NCI-H2029 treated with DMSO at 0.1 percent for 48 hours (cell line): ENCODE measurements at places on chromosomes 7 and 10.

- DNase-seq: no peak
Observed at GRCh38 chr7:158344706-158345300, 242.8 kb downstream of the PTPRN2 start.

DNA sequence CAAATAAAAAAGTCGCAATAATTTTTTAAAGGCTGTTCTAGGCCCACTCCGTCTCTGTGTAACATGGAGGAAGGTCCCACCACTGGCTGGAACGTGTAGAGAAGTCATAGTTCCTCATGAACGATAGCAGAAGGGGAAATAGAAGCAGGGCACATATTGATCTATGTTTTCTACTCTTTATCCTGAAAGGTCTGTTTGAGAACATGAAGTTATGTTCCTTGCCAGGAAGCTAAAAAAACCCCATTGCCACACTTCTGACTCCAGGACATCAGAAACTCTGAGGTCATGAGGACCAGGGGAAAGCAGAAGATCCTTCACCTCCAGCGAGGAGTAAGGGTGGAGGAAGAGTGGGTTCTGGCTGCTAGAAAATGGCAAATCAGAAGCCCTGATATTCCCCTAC, 10.8 kb downstream of the ANKRD22 start:
- no peak for DNase-seq

DNA sequence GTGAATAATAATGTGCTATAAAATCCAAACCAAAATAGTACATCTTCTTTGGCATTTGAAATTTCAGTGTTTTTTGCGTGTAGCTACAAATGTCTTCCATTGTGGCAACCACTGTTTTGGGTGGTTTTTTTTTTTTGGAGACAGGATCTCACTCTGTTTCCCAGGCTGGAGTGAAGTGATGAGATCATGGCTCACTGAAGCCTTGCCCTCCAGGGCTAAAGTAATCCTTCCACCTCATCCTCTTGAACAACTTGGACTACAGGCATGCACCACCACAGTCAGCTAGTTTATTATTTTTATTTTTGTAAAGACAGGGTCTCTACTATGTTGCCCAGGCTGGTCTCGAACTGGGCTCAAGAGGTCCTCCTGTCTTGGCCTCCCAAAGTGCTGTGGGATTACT, 455.1 kb downstream of the AUTS2 start:
- DNase-seq: no peak

DNA sequence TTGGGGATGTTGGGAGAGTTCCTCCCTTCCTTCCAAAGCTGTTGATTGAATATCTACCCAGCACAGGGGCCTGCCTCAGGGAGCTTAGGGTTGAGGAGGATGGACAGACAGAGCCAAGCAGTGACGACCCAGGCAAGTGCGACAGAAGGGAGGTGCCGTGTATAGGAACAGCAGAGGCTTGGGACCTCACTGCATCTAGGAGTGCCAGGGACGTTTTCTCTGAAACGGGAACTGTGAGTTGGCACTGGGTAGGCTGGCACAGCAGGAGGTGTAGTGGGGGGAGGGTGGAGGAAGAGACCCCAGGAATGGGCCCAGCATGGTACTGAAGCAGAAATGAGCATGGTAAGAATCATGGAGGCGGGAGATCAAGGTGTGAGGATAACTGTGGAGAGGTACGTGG, 55.3 kb upstream of the MGMT start:
- no peak for DNase-seq

- DNase-seq: no peak
Observed at GRCh38 chr10:5890452-5890915, 441 bp downstream of the FBH1 start.

DNA sequence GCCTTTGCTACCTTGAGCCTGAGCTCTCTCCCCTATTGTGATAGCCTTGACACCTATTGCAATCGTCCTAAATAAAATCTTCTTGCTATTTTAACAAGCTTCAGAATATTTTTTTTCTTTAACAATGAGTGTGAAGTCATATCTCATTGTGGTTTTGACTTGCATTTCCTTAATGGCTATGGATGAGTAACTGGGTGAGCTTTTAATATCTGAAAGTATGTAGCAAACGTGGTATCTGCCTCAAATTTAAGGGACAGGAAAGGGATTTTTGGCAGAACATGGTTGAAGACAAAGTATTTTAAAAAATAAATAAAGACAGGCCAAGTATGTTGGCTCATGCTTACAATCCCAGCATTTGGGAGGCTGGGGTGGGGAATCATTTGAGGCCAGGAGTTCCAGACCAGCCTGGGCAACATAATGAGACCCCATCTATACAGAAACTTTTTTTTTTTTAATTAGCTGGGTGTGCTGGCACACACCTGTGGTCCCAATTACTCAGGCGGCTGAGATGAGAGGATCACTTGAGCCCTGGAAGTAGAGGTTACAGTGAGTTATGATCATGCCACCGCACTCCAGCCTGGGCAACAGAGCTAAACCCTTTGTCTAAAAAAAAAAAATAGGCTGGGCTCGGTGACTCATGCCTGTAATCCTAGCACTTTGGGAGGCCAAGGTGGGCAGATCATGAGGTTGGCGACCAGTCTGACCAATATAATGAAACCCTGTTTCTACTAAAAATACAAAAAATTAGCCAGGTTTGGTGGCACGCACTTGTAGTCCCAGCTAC, 319.3 kb upstream of the NRP1 start:
- no peak for DNase-seq

DNA sequence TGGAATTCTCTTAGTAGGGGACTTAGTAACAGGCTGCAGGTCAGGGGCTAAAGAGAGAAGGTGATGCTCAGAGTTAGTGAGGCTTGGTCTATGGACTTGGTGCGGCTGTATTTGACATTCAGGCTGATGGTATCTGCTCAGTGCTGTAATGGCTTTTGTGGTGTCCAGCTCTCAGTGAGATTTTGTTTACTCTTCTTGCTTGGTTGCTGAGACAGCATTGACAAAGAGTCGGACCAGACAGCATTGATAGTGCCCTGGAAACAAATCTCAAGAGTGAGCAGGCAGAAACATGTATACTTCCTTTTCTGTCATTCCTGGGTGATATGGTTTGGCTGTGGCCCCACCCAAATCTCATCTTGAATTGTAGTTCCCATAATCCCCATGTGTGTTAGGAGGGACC, 202.0 kb downstream of the STK31 start:
- no peak for DNase-seq

DNA sequence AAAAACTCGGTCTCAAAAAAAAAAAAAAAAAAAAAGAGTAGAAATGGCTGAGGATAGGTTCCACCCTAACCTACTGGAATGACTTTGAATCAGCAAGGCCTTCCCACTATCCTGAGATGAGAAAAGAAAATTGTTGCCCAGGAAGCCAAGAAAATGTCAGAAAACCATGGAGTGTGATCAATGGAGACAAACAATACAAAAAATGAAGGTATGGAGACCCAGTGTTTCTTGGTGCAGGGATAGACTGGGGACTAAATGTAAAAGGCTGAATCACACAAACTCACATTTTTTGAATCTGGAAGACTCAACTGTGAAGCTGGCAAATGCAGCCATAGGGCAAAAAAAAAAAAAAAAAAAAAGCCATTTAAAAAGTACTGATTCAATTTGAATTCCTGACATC, 364.3 kb upstream of the ANKRD30A start:
- no peak for DNase-seq
